Central memory CD4-positive, alpha-beta T cell (primary cell): ENCODE measurements at places on chromosomes 7 and 10.
A peak's percentile ranks its signal among the peaks of the same experiment; 100 is the strongest.

DNA sequence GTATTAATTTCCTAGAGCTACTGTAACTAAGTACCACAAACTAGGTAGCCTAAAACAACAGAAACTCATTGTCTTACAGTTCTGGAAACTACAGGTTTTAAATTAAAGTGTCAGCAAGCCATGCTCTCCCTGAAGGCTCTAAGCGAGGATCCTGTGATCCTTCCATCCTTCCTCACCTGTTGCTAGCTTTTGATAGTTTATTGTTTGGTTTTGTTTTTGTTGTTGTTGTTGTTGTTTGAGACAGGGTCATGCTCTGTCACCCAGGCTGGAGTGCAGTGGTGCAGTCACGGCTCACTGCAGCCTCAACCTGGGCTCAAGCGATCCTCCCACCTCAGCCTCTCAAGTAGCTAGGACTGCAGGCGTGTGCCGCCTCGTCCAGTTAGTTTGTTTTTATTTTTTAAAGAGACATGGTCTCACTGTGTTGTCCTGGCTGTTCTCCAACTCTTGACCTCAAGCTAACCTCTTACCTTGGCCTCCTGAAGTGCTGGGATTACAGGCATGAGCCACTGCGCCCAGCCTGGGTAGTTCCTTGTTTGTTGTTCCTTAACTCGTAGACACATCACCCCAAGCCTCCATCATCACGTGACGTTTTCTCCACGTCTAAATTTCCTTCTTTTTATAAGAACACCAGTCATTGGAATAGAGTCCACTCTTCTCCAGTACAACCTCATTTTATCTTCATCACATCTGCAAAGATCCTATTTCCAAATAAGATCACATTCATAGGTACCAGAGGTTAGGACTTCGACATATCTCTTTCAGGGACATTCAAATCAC lies 109.1 kb downstream of the AKR1D1 start:
- no peak for DNase-seq

DNA sequence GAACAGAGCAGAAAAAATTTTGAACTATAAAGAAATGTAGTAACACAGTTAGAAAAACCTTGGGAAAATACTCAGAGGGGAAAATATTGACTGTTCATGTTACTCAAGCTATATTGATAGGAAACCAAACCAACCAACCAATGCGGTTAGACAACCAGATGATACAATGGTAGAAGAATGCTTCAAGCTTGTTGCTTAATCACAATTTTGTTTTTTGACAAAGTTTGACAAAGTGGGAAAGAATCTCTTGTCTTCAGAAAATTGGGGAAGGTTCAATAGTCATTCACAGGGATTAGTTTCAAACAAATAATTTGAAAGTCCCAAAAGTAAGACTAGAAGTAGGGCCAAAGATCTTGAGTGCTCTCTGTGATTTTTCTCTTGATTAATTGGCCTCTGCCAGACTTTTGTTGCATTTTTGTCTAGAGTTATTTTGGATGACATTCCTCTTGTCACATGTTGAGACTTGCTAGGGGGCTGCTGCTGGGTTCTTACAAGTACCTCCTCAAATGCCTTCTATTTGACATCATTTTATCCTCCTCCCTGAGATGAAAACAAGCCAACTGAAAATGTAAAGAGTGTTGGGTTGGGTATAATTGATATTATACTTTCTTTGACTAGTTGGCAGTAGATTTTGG lies 233.1 kb upstream of the PHYHIPL start:
- no peak for DNase-seq

- no peak for DNase-seq
Observed at GRCh38 chr10:106502641-106503040, 661.9 kb downstream of the SORCS1 start.

GRCh38 chr10:100621360-100622205 lies 85.8 kb downstream of the HIF1AN start:
- peak; percentile 21 for DNase-seq

GRCh38 chr10:102106998-102107397 lies 13.2 kb downstream of the LDB1 start:
- no peak for DNase-seq

DNA sequence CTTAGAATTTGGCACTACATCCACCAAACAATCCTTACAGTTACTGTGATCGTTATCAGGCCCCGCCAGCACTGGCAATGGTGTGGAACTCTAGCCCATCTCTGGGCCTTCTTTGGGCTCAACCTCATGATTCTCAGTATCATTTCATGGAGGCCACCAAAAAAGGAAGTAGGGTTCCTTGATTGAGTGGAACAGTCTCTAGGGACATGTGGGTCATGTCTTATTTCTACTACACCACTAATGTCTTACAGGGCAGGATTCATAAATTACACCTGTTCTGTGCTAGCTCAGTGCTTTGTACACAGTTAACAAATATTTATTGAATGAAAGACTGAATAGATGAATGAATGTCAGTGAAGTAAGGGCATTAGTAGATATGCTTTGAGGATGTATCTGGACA lies 53.9 kb downstream of the AP3M1 start:
- no peak for DNase-seq

DNA sequence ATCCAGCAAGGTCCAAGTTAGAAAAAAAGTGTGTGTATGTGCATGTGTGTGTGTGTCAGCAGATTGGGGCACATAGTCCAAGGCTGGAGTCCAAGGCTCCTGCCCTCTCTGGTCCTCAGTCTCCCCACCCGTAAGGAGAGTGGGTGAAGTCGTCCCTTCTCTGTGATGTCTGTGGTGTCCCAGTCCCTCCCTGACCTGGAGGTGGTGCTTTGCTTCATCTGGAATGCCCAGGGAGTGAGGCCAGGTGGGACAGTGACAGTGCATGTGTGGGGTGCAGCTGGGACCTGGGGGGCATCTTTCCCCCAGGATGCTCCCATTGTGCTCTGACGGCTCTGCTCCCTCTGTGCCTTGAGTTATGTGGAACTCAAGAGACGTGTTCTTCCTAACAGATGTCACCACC lies 18.0 kb downstream of the AQP1 start:
- DNase-seq = no peak

- no peak for DNase-seq
Observed at GRCh38 chr10:16520900-16521299, 779 bp downstream of the C1QL3 start.

DNA sequence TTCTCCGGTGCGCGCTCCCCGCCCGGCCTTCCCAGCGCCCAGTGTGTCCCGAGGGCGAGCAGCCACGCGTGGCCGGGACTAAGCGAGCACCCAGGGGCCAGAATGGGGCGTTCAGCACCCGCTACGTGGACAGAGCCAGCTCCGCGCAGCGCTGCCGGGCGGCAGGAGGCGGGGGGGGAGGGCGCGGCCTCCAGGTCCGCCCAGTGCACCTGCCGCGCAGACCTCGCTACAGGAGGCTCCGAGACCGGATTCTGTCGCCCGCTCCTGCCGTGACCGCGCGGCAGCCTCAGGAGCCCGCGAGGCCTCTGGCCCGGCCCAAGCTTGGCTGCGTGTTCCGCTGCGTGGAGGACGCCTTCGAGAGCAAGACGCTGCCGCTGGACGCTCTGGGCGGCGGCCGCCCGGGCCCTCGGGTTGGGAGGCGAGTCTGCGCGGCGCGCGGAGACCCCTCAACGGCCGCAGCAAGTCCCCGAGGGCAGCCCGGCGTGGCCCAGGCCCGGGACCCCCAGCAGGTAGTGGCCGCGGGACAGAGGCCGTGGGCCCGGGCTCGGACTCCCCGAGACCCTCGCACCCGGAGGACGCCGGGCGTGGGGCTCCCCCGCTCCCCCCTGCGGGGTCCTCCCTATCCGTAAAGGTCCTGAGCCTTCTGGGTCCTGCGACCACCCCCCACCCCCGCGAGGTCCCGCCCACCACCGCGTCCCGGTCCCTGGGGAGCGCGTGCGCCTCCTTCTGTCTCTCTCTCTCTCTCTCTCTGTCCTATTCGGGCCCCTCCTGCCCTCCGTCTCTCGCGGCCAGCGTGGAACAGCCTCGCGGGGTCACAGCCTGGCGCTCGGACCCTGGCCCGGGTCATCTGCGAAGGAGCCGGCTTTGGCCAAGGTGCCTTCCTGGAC lies 904 bp upstream of the DPYSL4 start:
- peak; percentile 61 for DNase-seq

- DNase-seq = no peak
Observed at GRCh38 chr7:150820148-150820547, 19.6 kb downstream of the TMEM176A start.

- DNase-seq = peak; percentile 83
Observed at GRCh38 chr7:150755473-150756099, 18.4 kb downstream of the GIMAP5 start.

DNA sequence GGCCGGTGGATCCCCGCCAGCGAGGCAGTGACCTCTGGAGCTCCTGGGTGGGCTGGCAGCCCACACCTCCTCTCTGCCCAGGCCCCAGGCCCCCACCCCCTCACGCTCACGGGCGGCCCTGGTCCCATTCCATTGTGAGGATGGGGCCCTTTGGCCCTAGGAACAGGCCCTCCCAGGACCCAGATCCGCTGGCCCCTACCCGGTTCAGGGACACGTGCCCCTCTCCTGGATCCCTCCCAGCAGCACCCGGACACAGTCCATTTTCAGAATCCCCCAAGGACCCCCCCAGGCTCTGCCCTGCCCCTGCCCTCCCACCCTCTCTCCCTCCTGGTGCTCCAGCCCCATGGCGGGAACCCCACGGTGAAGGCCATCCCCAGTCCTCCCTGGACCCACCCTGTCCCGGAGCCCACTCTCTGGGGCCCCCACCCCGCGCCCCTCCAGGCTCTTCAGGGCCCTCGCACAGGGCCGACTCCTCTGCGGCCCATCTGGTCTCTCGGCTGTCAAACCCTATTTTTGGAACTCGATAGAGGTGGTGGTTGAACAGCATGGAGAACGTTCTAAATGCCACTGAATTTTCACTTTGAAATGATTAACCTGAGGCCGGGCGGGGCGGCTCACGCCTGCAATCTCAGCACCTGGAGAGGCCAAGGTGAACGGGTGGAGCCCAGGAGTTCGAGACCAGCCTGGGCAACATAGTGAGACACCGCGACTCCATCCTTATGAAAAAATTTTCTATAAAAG lies 8.1 kb downstream of the ADAP1 start:
- DNase-seq = no peak

DNA sequence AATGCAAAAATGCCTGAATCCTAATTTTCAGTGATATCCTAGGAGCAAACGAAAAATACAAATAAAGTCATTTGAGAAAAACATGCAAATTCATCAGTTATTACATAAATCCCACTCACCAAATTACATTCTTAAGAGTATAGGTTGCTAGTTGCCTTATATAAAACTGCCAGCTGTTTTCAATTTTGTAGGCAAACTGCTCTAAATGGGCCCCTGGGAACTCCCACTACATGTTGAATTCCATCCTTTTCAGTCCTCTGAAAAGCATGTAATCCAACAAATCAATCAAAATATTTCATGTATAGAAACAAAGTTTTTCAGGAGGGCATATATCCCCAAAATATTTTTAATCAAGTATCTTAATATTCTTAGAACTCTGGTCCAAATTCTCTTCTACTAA lies 2.1 kb upstream of the JMJD1C start:
- DNase-seq = no peak

DNA sequence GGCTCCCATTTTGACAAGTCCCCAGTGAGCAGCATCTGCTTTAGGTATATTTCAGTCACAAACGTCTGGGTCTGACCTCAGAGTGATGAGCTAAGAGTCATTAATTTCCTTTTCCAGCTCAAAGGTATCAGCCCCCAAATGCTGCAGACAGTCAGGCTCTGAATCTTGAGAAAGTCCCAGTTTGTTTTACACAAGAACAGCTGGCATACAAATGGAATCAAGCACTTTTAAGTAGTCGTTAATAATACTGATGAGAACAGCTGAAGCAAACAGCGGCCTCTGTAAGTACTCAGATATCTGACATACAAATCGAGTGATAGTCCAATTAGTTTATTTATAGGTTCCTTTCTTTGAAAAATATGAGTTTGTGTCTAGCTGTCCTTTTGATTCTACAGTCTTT lies 49.4 kb upstream of the MSRB2 start:
- DNase-seq = no peak

DNA sequence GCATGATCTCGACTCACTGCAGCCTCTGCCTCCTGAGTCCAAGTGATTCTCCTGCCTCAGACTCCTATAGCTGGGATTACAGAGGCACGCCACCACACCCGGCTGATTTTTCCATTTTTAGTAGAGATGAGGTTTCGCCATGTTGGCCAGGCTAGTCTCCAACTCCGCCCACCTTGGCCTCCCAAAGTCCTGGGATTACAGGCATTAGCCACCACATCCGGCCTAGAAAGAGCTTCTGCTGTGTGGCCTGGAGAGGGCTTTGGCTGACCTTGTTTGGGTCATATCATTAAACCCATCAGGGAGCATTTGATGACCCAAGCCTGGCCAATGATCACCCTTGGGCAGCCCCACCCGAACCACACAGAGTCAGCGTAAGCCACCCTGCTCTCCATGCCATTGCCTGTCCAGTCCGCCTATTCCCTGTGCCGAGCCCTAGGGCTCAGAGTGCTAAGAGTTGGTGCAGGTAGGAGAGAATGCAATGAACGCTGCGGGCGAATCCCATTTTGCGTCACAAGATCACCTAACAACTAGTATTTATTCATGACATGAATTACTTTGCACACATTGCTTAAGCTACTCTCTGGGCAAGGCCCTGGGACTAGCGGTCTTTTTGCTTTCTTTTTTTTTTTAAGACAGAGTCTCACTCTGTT lies 22.3 kb upstream of the GDI2 start:
- no peak for DNase-seq

GRCh38 chr7:99465421-99465768 lies 572 bp downstream of the ATP5MF start:
- DNase-seq = no peak

DNA sequence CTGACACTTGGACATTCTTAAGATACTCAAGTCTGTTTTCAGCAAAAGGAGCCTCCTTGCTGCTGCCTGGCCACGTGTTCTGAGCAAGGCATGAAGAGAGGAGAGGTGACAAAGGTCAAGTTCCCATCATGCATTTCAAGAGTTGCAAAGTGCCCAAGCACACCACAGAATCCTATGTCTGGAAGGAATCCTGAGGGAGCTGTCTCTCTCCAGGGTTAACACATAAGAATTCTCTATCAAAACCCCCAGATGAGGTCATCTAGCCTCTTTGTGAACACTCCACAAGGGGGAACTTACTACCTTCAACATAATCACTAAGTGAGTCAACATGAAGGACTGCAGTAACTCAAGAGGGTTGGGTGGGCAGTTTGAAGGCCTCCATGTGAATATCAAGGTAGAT lies 155.5 kb downstream of the RNF216 start:
- DNase-seq = no peak

DNA sequence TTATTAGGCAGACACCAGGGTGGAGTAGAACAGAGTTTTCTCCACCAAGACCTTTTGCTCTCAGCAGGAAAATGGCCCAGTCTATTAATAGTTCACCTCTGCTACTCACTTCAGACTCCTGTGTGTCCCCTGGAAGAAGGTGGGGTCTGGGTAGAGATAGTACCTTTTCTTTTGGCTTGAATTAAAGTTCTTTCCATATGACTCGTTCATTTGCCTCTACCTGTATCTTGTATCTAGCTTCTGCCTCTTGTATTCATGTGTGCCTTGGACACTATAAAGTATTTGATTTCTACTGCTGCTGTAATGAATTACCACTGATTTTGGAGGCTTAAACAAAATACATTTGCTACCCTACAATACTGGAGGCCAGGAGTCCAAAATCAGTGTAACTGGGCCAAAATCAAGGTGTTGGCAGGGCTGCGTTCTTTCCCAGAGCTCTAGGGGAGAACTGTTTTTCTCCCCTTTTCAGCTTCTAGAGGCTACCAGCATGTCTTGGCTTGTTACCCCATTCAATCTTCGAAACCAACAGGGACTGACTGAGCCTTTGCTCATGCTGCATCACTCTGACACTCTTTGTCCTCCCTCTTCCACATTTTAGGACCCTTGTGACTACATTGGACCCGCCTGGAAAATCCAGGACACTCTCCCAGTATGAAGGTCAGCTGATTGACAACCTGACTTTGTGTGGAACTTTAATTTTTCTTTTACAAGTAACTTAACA lies 155.6 kb upstream of the PRSS58 start:
- DNase-seq = no peak

GRCh38 chr10:100744136-100744986 lies 1.0 kb upstream of the PAX2 start:
- DNase-seq = no peak
